ENCODE measurements at places on chromosomes 5 and 9. TPM values are rescaled to one million over a fixed set of nuclear protein-coding genes. Genes with fewer than 3 reads are reported as not detected.

GABBR2 gene
- total RNA-seq, result 0.28 TPM

SPINK1 gene
- total RNA-seq, result 0.98 TPM

MARCHF3 gene
- total RNA-seq, result 1.3 TPM

TPPP gene
- 5.4 TPM for total RNA-seq

GARNL3 gene
- 3.3 TPM for total RNA-seq

INSYN2B gene
- total RNA-seq, result 0.16 TPM

STKLD1 gene
- 0.73 TPM for total RNA-seq

FOXD4L6 gene
- not detected for total RNA-seq
